SK-N-MC (cell line): ENCODE measurements at places on chromosomes 5 and 9.

GRCh38 chr5:9331372-9331771 is 214.5 kb downstream of the SEMA5A start:
- DNase-seq: no peak

GRCh38 chr5:160229190-160229742 is at the start of gene FABP6:
FABP6 (plus strand) TSS chr5:160229506; CDS start chr5:160229558, 52 bp downstream.
- DNase-seq: no peak

- no peak for DNase-seq
These were observed 48.9 kb upstream of the RNF130 start for GRCh38 chr5:180120237-180121101.

DNA sequence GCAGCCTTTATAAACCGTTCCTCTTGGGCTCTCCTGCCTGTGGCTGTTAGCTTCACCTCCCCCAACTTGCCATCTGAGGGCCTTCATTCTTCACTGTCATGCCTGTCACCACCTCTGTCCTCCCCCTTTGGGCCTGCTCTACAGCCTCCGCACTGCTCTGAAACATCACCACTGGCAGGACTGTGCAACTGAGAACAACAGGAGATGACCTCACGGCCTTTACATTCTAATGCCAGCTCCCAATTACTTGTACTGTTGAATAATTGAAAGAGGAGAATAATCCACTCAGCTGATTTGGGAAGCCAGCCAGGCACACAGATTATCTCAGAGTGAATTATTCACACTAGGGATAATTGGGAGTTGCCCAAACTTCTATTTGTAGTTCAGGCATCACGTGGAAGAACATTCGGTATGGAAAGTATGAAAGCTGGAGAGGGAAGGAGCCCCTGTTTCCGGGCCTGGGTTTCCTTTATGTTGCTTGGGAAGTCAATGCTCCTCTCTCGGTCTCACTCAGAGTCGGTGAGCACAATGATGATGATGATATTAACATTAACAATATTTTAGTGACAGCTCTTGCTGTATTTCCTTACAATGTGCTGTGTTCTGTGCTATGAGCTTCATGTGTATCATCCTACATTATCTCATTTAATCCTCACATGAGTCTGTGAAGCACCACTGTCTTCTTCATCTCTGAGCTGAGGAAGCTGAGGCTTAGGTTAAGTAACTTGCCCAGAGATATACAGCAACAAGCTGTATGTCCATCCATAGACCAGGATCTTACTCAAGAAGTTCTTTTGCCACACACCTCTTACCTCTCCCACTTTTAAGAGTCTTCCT is 99.3 kb upstream of the LRRTM2 start:
- no peak for DNase-seq

- DNase-seq: no peak
These were observed 361.0 kb upstream of the SEMA6A start for GRCh38 chr5:116935561-116936162.

GRCh38 chr5:56757077-56757476 is 58.3 kb upstream of the MAP3K1 start:
- DNase-seq: no peak

DNA sequence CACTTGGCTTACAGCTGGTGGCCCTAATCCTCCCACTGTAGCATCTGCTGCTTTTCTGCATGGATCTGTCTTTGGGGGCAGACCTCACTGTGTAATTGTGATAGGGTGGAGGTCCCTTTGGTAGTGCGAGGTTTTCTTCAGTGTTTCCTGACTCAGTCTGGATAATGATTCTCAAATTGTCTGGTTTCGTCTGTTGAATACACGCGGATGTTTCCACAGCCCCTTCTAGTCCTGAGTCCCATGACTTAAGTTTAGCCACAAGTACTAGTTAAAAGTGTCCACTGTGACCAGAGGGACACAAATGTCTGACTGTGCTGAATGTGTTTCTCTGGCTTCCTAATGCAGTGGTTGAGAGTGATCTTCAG is 70.5 kb downstream of the LMNB1 start:
- DNase-seq: no peak

DNA sequence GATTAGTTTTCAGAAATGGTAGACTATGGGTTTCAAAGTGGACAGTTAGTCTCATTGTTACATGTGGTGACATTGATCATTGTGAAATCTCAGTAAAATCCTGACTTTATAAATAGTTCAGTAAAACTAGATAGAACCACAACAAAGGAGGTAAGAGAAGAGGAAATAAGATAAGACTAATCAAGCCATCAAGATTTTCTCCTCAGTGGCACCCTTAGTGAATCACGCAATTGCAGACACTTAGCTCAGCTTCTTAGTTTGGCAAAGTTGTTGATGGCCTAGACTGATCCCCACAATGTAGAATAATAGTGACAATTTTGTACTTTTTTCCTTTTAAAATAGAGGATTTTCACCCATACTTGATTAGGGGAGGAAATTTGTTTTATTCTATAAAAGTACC is 426.7 kb upstream of the ITGA1 start:
- no peak for DNase-seq

- no peak for DNase-seq
These were observed 92.6 kb downstream of the CDKN2A start for GRCh38 chr9:21901546-21901945.

GRCh38 chr5:24162343-24162742 is 482.4 kb downstream of the CDH10 start:
- DNase-seq: no peak

DNA sequence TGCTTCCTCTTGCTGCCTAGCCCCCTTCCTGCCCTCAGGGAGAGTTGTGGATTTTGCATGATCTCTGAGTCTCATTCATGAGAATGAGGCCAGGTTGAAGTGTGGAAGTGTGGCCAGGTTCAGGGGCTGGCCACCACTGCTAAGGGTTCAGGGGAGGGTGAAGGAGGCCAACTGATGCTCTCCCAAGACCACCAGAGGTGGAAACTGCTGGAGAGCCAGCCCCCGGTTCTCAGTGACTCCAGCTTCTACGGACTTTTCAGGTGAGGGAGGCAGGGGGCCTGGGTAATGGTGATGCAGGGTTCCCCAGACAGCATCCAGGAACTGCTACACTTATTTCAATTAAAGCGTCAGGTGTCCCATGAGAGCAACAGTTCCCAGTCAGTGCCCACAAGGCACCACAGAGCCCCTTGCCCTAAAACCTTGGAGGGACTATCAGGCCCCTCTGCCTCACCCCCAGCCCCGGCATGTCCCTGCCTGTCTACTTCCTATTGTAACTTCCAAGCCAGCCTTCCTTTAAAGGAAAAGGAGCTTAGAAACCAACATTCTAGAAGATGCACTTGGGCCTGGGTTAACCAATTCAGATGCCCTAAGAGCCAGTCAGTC is 50.1 kb downstream of the AMBP start:
- no peak for DNase-seq

- no peak for DNase-seq
These were observed 14.7 kb downstream of the DIAPH1 start for GRCh38 chr5:141603923-141604717.

DNA sequence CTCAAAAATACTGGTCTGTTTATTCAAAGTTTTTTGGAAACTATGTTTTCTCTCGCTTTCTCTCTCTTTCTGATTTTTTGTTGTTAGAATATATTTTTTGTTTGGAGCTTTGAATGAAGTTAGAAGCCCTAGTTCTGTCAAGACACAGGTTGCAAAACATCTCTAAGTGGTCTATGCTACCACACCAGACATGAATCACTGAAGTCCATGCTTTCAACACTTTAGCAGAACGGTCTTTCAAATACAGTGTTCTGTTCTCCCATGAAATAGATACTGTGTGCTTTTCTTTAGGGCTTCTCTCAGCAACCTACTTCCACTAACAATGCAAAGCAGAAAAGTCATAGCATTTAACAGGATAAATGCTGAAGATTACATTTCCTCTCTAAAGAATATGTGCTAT is 392.5 kb downstream of the TMEM167A start:
- no peak for DNase-seq

GRCh38 chr9:121915304-121915625 is 177.8 kb downstream of the TTLL11 start:
- no peak for DNase-seq

DNA sequence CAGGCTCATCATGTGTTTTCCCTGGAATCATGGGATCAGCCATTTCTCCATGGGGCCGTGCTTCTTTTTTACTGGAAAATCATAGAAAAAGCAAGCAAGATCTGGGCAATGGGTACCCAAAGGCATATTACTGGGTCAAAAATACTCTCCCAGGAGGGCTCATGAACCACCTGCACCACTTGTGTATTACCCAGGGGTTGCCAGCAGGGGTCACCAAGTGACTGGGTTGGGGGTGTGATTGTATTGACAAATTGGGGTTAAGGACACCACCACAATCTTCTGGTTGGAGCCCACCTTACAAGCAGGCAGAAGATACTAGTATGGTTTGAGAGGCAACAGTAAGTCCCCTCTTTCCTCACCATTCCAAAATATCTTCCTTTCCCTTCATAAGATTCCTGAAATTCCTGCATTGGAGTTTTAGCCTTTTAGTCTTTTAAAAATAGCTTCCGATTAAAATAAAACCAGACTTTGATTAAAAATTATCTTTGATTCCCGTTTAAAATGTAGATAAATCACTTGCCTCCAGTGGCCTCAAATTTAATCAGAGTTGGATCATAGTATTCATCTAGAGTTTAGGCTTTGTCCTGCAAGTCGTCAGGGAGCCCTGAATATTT is 603.3 kb downstream of the KIF4B start:
- DNase-seq: peak; percentile 8

GRCh38 chr5:150630461-150631325 is 9.8 kb upstream of the SYNPO start:
- DNase-seq: no peak

DNA sequence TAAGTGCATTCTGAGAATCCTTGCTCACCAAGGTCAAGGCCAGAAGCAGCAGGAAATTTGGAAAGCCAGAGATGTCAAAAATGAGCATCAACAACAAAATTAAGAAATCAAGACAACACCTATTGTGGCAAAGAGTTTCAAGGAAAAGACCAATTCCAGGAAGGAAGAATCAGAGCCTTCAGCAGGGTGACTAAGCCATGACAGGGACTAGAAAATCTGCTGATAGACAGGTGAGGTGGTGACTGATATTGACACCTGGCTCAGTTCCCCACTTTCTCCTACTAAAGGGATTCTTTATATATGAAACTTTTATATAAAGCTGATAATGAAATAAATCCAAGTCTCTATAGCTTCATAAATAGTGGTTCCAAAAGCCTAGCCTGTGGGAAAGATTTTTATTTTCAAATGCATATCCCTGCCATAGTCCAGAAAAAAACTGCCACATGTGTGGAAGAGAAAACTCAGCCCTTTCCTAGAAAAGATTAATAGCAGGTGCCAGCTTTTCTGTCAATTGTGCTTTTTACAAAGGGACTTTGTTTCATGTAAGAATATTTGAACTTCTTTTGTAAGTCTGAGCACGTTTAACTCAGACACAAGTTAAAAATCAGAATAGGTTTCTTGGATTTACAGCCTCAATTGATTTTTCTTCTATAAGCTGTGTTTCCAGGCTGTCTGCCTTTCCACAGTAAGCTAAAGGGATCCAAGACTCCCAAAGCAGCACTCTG is 81.1 kb upstream of the GRAMD2B start:
- no peak for DNase-seq

GRCh38 chr5:21391506-21391905 is 1403.5 kb upstream of the CDH18 start:
- DNase-seq: no peak

GRCh38 chr5:66306844-66307315 is 162.8 kb downstream of the SREK1 start:
- no peak for DNase-seq

GRCh38 chr5:88671106-88671504 is 211.9 kb downstream of the MEF2C start:
- DNase-seq: no peak

DNA sequence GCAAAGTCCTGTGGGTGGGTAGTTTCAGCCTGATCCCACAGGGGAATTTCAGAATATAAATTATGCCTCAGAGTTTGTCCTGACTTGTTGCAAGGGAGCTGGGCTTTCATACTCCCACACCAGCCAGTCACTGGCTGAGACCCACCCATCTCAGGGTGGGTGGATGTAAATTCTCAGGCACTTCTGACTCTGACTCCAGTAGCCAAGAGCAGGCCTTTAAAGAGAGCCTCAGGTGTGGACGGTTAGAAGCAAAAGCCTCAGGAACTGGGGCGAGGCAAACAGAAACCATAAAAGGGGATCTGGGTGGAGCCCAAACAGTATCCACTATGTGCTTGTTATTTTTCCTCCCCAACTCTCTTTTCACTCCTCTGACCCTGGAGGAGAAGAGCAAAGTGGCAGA is 28.6 kb upstream of the FBXW11 start:
- DNase-seq: no peak

GRCh38 chr5:80437326-80437725 is 29.5 kb downstream of the ZFYVE16 start:
- DNase-seq: no peak

DNA sequence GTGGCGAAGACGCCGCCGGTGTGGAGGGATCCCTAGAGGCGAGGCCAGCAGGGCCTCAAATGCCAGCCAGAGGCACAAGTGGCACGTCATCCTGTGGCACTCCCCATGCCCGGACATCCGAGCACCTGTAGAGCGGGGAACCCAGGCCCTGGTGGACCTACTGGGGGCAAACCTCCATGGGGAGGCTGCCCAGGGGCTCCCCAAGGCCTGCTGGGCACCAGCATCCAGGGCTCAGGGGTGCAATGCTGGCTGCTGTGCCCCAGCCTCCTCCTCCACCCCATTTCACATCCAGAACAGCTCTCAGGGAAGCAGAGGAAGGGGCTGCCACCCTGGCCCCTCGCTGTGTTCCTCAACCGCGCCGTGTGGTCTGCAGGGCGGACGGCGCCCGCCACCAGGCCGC is 43.5 kb downstream of the HK3 start:
- DNase-seq: no peak

- DNase-seq: peak; percentile 65
These were observed 10.8 kb upstream of the KIF27 start for GRCh38 chr9:83932011-83932410.

- peak; percentile 74 for DNase-seq
These were observed 79.6 kb downstream of the PHAX start for GRCh38 chr5:126680191-126680817.

GRCh38 chr9:89844535-89844934 is 239.7 kb downstream of the GADD45G start:
- no peak for DNase-seq

GRCh38 chr5:6598351-6598900 is 34.4 kb downstream of the NSUN2 start:
- no peak for DNase-seq
